ENCODE measurements at places on chromosomes 5 and 9.

- no peak for DNase-seq
These were observed 23.8 kb downstream of the GDA start for GRCh38 chr9:72173080-72173479.

- peak; percentile 25 for DNase-seq
These were observed at the start of gene CARTPT for GRCh38 chr5:71719063-71719964. CARTPT (plus strand) TSS chr5:71719275; CDS start chr5:71719294, 19 bp downstream.

GRCh38 chr5:118467103-118467502 is 521.2 kb downstream of the DTWD2 start:
- no peak for DNase-seq

DNA sequence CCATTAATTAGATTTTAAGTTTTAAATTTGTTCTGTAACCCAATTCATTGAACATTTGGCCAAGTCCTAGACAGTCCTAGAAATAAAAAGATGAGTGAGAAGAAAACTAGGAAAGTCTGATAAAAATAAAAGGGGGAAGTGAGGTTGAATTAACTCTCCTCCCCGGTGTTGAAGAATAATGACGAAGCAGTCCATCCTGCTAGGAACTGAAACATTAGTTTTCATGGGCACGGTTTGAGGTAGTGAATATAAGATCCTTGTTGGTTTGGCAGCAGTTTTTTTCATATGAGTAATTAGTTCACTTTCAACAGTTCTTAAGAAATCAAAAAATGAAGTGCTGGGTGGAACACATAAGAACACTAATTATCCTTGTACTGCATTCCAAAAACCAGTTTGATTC is 103.1 kb downstream of the MTREX start:
- no peak for DNase-seq

- DNase-seq, result no peak
These were observed 11.3 kb downstream of the TNC start for GRCh38 chr9:115106642-115107041.

GRCh38 chr5:139877129-139877597 is 81.6 kb downstream of the PSD2 start:
- DNase-seq, result no peak

DNA sequence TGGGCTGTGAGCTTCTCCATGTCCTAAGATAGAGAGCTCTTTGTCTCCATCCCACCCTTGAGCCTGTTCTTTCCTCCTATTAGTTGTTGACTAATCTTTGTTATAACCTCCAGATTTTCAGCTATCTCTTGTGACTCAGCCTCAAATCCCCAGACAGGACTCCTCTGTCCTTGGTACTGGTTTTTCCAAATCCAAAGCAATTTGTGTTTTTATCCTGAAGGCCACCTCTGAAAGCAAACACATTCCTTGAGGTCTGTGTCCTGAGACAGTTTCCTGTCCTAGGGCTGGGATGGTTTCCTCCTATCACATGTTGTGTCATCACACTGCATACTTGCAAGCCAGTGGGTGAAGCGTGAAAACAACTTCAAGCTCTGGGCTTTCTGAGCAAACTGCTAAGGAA is 8.5 kb downstream of the TNC start:
- no peak for DNase-seq

- DNase-seq, result no peak
These were observed 4.9 kb upstream of the LCN1 start for GRCh38 chr9:135516132-135516860.

GRCh38 chr5:71892641-71893365 is 173.7 kb downstream of the CARTPT start:
- no peak for DNase-seq

DNA sequence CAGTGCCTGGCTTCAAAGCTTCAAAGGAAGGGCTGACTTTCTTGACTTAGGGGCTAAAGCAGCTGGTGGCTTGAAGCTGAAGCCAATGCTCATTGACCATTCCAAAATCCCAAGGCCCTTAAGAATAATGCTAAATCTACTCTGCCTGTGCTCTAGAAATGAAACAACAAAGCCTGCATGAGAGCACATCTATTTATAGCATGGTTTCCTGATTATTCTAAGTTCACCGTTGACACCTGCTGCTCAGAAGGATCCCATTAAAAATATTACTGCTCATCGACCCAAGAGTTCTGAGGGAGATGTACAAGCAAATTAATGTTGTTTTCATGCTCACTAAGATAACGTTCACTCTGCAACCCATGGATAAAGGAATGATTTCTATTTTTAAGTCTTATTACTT is 6.7 kb downstream of the TMEM174 start:
- DNase-seq, result no peak

- no peak for DNase-seq
These were observed 136.3 kb downstream of the ASTN2 start for GRCh38 chr9:117278471-117279035.

- DNase-seq, result no peak
These were observed 50.6 kb downstream of the PCSK5 start for GRCh38 chr9:75941066-75941465.

- no peak for DNase-seq
These were observed at the start of gene IFNA14 for GRCh38 chr9:21239911-21240310. IFNA14 (minus strand) TSS chr9:21240005; CDS start chr9:21239935, 70 bp downstream.

DNA sequence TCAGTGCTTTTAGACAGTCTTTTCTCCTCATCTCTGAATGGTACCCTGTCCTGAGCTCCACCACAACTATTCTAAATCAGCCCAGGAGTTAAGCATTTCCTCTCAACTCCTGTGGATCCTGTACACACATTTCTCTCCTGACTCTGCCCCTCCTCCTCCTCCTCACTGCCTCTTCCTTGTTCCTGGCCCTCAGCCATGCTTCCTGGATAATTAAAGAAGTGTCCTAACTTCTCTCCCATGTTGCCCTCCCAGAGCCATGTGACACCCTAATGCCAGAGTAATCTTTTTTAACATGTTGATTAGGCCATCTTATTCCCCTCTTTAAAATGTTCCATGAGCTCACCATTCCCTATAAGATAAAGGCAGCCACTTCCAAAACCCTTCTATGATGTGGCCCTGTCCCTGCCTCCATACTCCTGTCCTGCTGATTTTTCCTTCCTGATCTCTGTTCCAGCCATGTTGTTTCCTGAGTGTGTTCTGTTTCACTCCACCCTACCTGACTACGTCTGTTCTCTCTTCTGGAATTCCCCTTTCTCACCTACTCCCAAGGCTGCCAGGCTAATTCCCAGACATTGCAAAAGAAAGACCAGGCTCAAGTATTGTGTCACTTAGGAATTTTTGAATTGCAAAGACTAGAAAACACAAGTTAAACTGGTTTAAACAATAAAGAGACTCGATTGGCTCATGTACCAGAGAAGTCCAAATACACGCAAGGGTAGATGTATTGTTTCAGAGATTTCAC is 295.2 kb downstream of the MAST4 start:
- DNase-seq, result peak; percentile 43

GRCh38 chr9:16312116-16312515 is 558.4 kb downstream of the BNC2 start:
- no peak for DNase-seq

- no peak for DNase-seq
These were observed 211.9 kb upstream of the PAPPA start for GRCh38 chr9:115941561-115942315.

DNA sequence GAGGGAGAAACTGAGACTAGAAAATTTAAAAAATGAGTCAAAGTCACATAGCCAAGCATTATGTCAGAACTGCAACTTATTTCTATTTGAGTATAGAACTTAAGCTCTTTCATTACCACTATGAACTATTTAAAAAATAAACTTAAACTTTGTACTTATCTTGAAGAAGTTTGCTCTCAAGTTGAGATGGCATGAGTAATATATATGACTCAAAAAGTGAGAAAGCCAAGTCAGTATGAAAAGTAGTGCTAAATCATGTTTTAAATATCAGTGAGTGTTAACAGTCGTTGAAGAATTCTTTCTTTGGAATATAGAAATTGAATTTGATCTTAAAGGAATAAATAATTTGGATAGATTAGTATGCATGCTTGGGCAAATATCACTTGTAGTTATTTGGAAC is 36.3 kb upstream of the CDH10 start:
- no peak for DNase-seq

GRCh38 chr9:15572200-15572770 is 19.4 kb downstream of the CCDC171 start:
- no peak for DNase-seq

DNA sequence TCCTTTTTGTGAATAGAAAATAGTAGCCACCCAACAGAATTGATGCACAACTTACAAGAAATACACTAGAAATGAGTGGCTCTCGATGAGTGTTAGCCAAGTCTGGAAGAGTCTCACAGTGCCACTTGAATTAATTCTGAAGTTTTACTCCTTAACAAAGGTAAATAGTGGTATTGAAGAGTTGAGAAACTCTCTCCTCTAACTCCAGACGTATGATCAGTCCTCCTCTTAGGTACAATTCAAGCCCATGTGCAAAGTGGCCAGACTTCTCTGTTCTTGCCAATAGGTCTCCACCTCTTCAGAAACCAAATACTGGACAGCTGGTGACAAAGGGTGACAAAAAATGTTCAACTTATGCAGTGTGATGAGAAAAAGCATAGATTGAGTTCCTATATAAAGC is 38.5 kb upstream of the ADAMTS16 start:
- no peak for DNase-seq

DNA sequence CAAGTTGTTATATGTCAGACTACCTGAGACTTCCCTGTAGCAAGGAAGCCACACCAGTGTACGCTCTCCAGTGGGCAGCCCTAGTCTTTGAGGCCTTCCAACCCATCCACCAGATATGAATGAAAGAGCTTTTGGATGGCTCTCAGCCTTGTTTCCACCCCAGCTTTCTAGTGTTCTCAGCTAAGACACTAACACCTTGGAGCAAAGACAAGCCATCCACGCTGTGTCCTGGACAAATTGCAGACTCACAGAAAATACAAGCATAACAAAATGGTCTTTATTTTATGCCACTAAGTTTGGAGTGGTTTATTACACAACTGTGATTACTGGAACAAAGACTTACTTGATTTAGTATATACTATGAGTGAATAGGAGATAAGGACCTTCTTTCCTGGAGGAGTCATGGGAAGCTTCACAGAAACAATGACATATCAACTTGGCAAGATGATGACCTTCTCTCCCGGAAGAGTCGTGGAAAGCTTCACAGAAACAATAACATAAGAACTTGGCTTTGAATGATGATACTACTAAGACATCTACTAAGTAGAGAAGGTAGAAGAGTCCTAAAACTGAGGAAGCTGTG is 134.0 kb upstream of the VCAN start:
- DNase-seq, result no peak

GRCh38 chr9:131833906-131834305 is 94.0 kb upstream of the RAPGEF1 start:
- no peak for DNase-seq

DNA sequence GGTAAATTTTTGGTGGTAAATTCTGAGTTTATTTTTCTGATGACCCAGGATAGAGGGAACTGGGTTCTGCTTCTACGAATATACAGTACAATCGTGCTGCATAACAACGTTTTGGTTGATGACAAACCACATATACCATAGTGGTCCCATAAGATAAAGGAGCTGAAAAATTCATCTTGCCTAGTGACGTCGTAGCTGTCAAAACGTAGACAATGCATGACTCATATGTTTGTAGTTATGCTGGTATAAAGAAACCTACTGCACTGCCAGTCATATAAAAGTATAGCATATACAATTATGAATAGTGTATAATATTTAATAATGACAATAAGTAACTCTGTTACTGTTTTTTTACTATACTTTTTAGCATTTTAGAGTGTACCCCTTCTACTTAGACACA is 244.0 kb downstream of the GAS1 start:
- no peak for DNase-seq

DNA sequence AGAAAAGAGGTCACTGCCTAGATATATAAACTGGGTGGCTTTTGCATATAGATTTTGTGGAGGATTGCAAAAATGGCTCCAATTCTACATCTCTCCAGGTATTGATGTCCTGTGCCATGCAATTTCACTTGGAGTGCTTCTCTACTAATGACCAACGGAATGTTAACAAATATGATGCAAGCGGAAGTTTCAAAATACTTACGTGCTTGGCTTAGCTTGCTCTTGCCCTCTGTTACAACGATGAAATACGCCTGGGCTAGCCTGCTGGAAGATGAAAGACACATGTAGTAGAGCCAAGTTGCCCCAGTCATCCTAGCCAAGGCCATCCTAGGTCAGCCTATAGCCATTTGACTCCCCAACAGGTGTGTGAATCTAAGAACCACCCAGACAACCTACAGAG is 3.6 kb upstream of the POC5 start:
- DNase-seq, result no peak

GRCh38 chr5:146003852-146004251 is 67.5 kb downstream of the SH3RF2 start:
- DNase-seq, result no peak

GRCh38 chr5:3359642-3360041 is 236.0 kb upstream of the IRX1 start:
- no peak for DNase-seq

GRCh38 chr9:131448818-131449217 is 53.9 kb upstream of the POMT1 start:
- DNase-seq, result no peak

GRCh38 chr5:91135475-91136248 is 247.5 kb downstream of the ARRDC3 start:
- no peak for DNase-seq

- DNase-seq, result peak; percentile 82
These were observed at the start of gene MEF2C for GRCh38 chr5:88883059-88883835. MEF2C (minus strand) TSS chr5:88883184; CDS start chr5:88823788, 59,396 bp downstream.

DNA sequence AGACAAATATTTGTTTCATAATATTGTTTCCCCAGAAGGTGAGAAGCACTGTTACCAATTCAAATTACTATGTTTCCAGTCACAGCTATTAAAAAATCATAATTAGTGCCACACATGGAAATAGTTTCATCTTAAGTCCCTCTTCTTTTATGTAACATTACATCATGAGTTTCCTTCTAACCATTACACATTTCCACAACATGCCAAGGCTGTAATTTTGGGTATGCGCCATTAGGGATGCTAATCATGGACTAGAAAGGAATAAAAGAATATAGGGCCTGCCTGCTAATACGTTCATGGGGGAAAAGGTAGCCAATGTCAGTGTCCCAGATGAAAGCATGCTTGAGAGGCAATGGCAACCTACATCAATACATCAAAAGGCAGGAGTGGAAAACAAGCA is 142.5 kb upstream of the LPAR1 start:
- DNase-seq, result no peak

DNA sequence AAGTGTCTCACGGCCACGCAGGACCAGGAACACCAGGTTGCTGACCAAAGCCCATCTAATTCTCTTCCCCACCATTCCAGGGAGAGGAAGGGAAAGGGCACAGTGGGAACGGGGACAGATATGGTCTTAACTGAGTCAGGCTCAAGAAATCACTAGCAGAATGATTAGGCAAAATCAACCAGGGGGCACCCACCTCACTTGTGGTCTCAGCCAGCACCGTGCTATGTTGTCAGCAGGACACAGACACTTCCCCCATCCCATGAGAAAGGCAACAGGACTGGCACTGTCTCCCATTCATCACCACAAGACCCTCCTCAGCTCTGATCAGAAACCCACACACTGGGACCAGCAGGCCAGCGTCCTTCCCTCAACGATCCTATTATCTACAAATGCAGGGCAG is 2.9 kb downstream of the BICD2 start:
- peak; percentile 14 for DNase-seq
